Bronchial epithelial cell (primary cell): ENCODE measurements at places on chromosomes 2 and 18.

GRCh38 chr2:236196366-236196765 is 28.2 kb upstream of the GBX2 start:
- DNase-seq, result no peak

GRCh38 chr2:120935339-120936313 is 200.0 kb downstream of the GLI2 start:
- no peak for DNase-seq

DNA sequence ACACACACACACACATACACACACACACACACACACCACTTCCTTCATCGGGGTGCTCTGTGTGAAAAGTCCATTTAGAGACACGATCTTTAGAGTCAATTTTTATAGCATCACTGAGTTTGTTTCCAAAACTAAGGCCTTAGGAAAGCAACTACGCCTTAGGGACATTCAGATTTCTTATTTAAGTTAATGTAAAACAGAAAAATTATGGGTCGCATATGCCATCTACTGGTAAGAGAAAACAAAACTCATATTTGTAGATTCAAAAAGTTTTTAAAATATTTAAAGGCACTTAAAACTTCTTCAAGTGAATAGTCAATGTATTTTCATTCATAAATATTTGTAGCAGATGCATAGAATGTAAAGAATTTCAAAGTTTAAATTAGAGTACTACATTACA is 166.2 kb downstream of the ATAD2B start:
- DNase-seq, result peak; percentile 51

DNA sequence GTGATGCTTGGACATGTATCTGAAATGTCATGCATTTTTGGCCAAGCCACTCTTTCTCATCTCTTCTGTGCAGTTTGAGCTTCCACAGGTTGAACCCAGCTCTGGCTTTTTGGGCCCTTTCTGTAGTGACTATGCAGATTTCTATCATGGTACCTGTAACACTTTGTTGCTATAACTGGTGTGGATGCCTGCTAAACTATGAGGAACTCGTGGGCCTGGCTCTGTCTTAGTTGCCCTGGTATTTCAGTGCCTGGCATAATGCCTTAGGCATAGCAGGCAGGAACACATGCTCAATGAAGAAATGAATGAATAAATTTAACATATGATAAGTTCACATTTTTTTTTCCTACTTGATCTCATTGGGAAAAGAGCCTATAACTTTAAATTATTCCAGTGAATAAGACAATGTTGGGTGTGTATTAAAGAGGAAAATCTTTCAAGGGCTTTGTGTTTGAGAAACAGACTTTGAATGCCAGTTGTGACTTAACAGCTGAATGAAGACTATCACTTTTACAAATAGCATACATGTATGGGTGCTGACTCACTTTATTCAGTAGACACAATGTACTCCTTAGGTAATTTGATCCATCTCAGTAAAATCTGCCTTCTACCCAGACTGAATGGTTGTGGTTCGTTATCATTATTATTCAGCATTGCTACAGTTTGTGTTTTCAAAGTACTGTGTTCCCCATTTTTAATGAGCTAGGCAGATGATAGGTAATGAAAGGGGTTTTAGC is 86.4 kb upstream of the MAP4K3 start:
- peak; percentile 93 for DNase-seq

- peak; percentile 82 for DNase-seq
Observed at GRCh38 chr18:9068346-9068745, 34.2 kb upstream of the NDUFV2 start.

DNA sequence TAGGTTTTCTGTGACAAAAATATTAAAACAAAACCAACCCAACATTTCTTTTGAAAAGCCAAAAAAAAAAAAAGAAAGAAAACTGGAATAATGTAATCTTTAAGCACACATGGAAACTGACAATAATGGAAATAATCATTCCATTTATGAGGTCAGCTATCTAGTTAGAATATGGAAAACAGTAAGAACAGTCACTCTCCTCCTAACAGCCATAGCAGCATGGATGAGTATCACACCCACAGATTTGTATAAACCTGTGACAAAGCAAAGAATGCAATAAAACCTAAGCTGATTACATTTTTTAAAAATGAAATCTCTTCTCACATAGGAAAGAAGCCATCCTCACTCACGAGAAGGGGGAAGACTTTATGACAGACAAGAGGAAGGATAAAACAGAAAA is 437.8 kb downstream of the NYAP2 start:
- no peak for DNase-seq

DNA sequence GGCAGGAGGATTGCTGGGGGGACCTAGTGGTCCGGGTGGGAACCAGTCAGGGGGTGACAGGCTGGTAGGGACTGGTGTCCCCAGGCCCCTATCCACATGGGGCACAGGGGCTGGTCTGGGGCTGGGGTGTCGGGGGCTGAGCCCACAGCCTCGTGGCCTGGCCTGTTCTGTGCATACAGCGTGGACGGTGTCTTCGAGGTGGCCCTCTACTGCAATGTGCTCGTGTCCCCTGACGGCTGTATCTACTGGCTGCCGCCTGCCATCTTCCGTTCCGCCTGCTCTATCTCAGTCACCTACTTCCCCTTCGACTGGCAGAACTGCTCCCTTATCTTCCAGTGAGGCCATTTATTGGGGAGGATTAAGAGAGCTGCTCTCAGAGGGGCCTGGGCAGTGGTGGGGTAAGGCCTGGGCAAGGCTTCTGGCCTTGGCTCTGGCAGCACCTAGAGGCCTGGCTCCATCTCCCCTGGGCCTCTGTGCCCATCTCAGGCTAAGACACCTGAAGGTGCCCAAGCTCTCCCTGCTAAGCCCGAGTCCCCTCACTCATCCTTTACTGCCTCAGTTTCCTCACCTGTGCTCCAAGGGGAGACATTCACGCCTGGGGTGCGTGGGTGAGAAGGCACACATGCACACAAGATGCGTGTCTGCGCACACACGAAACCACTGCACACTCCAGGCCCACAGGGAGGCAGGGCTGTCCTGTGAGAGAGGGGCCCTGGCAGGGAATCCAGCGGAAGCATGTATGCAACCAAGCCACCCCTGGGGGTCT is 1.9 kb downstream of the CHRNG start:
- no peak for DNase-seq

DNA sequence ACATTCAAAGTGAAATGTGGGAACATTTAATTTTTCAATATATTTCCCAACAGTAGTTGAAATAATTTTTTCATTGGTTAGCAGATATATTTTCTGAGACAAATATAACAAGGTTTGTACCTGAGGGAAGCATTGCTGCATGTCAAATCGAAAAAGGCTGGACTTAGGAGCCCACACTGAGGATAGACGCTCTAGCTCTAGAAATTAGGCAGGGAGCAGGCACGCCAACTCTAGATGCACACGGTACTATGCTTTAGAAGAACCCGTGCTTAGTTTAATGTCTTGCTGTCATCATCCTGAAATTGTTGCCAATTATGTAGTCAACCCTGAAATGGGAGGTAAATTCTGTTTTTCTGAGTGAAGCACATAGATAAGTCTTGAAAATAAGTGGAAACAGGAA is 731.1 kb upstream of the ZNF804A start:
- DNase-seq, result no peak

DNA sequence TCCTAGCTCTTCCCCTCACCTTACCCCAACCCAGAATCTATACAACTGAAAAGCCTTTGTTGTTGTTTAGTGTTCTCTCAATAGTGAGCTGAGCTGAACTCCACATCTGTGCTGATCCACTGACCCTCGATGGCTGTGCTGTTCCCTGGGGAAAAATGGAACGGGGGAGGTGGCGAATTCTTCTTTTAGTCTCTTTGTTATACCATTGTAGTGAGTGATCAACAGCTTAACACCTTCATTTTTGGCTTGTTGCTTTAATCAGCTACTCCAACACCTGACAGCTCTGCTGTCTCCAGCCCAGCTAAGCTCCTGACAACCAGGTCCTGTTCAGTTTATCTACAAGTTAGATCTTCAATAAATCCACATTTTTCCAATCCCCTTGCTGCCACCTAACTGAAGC is 25.7 kb downstream of the PLA2R1 start:
- no peak for DNase-seq

DNA sequence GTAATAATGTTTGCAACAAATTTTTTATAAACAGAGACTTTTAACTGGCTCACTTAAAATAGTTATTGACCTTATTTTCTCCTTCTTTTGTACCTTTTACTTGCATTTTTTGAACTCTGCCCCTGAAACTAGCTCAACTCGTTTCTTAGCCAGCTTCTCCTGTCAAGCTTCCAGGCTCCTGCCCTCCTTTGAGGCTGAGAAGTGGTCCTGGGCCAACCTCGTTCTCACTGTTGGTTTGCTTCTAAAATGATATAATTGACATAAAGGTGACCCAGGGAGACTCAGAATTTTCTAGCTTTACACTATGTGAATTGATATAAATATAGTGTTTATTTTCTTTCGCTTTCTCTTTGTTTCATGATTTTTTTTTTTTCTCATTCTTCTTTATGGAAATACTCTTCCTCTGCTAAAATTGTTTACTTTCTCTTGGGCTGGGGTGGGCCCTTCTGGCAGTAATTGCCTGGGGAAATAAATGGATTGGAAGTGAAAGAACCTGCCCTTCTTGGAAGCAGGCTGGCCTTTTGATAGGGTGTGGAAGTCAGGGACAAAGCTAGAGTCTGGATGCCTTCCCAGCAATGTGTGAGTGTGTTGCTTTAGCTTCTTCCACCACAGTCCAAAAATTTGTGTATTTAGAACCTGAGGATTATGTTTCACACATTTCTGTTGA is 30.7 kb downstream of the GPD2 start:
- DNase-seq, result no peak

- peak; percentile 71 for DNase-seq
Observed at GRCh38 chr2:42964439-42965083, 172.2 kb upstream of the HAAO start.

DNA sequence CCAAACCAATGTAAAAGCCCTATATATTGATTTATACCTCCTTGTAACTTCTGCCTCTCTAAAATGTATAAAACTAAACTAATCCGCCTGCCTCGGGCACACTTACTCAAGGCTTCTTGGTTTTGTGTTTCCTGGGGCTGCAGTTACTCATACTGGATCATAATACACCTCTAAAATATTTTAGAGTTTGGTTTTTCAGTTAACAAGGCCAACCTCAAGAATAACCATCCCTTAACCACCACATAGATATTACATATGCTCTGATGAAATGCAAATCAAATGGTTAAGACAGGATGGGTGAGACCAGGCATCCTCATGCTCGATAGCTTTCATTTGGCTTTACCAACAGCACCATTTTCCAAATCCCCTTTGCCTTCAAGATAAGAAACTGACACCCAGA is 46.4 kb downstream of the UXS1 start:
- DNase-seq, result peak; percentile 4

DNA sequence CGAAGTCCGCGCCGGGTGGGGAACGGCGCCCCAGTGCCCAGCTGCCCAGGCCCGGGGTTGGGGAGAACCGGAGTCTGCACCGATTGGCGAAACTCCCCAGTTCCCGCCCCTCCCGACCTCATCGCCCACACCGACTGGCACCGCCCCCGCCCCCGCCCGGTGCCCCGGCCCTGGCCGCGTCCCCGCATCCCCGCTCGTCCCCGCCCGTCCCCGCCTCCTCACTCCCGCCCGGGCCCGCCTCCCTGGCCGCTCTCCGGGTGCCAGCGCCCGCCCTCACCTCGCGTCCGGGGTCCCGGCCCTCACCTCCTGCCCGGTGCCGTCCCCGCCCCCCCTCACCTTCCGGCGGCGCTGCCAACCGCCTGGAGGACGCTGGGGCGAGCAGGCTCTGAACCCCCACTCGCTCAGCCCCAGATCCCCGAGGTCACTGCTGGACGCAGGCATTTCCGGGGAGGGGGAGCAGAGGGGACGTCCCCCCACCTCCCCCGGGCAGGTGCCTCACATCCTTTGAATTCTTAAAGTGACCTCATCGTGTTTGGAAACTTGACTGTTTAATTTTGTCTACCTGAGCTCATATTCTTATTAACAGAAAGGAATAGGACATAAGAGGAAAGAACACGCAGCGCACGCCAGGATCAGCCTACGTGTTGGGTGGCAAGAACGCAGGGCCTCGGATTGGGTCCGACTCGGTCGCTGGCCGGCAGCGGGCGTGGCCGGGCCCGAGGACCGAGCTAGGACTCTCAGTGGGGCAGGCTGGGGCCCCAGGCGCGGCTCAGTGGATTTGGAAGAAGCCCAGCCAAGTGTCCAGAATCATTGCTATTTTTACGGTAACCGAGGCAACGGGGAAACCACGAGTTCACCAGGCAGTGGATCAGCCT is at the start of gene FAM110C:
Gene FAM110C (minus strand): TSS at position 35 of the 875 bp plus-strand sequence. CDS start 120 bp downstream, outside the sequence.
- DNase-seq, result peak; percentile 79

DNA sequence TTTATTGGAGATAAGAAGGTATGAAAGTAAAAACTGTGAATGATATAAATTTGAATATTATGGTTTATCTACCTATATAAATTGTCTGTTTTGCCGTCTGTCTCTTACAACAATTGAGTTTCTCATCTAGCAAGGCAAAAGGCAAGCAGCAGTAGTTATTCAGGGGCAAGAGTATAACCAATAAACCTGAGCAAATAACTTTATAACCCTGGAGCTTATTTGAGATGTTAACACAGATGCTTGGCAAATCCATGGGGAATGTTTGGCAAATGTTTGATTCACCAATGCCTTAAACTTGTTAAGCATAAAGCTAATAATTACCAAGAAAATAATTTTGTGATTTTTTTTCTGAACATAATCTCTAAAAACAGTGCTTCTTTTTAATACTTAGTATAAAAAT is 9.9 kb upstream of the EPHA4 start:
- no peak for DNase-seq

GRCh38 chr2:219289195-219289536 is 10.0 kb downstream of the DNAJB2 start:
- DNase-seq, result no peak

DNA sequence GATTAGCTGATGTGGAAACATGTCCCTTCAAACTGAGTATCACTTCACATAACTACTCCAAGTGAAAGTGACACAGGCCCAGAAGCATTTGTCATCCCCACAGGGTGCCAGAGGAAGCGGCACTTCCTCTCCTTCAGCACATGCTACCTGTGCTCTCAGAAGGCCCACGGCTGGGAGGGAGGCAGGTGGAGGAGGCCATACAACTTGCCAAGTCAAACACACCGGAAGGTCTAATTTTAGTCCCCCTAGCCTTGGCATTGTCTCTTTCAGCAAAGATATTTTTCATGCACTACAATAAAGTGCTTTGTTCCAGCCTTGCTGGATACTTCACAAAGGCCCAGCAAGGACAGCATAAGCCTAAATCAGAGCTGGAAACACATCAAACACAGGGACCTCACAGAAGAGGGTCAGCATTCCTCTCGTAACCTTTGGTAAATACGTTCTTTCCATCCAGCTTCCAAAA is 38.0 kb downstream of the VSNL1 start:
- peak; percentile 10 for DNase-seq

- DNase-seq, result no peak
Observed at GRCh38 chr2:57802243-57802642, 244.4 kb upstream of the VRK2 start.

GRCh38 chr2:51324051-51324450 is 292.1 kb upstream of the NRXN1 start:
- DNase-seq, result no peak

DNA sequence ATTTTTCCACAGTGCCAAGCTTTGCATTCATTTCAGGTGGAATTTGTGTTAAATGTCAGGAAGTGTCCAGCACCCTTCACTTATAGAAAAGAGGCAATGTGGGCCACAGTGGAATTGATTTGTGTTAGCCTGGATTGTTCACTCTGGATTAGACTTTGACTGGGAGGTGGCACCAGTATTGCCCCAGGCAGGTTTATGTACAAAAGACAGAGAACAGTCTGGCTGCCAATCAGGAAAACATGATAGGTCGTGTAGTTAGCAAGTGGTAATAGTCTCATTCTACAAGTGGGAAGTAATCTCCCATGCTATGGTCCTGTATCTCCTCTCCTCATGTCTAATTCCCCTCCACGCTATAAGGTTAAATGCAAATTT is 45.6 kb downstream of the RAB27B start:
- peak; percentile 38 for DNase-seq

- no peak for DNase-seq
Observed at GRCh38 chr2:222176890-222177289, 121.9 kb downstream of the PAX3 start.

- no peak for DNase-seq
Observed at GRCh38 chr18:1246827-1247226, 342.2 kb downstream of the ADCYAP1 start.
